ENCODE measurements at places on chromosomes 3 and 15.
A peak's percentile ranks its signal among the peaks of the same experiment; 100 is the strongest.

- DNase-seq: no peak
Observed at GRCh38 chr3:150000641-150001040, 29.9 kb upstream of the PFN2 start.

DNA sequence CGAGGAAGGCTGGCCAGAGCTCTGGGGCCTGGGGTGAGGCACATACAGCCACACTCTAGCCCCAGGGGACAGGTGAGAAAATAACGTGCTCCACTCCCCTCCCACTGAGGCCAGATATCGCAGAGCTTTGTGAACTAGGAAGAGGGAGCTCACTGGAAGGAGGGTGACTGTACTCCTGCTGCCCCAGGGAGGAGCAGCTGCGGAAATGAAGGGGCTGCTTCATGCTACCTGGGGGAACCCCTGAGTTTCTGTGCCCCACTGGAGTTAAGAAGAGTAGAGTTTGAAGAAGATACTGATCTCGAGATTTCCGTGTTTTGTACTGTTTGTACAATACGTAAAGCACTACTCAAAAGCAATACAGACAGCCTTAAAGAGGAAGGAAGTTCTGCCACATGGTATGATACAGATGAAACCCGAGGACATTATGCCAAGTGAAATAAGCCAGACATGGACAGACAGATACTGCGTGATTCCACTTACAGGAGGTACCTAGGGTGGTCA lies 44.6 kb downstream of the CMTM6 start:
- DNase-seq: peak; percentile 42

GRCh38 chr3:133282236-133282635 lies 117.6 kb upstream of the BFSP2 start:
- DNase-seq: no peak

DNA sequence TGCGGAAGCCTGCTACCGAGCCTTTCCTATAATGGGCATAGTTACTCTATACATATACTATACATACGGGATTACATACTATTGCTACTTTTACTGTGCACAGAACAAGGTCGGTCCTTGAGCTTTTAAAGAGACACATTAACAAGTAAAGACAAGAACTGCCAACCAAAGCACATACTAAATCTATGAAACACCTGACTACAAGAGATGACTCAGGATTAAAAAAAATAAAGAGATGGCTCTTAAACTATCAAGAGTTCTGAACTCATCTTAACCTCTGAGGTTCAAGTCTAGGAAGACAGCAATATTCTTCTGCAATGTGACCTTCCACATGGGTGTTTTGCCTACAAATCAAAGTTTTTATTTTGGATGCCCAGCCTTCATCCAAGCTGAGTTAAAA lies 106.8 kb downstream of the TNIK start:
- no peak for DNase-seq

GRCh38 chr3:126266291-126266840 lies 86.0 kb upstream of the ALDH1L1 start:
- DNase-seq: no peak

GRCh38 chr3:122251428-122251827 lies 68.0 kb downstream of the CASR start:
- no peak for DNase-seq

DNA sequence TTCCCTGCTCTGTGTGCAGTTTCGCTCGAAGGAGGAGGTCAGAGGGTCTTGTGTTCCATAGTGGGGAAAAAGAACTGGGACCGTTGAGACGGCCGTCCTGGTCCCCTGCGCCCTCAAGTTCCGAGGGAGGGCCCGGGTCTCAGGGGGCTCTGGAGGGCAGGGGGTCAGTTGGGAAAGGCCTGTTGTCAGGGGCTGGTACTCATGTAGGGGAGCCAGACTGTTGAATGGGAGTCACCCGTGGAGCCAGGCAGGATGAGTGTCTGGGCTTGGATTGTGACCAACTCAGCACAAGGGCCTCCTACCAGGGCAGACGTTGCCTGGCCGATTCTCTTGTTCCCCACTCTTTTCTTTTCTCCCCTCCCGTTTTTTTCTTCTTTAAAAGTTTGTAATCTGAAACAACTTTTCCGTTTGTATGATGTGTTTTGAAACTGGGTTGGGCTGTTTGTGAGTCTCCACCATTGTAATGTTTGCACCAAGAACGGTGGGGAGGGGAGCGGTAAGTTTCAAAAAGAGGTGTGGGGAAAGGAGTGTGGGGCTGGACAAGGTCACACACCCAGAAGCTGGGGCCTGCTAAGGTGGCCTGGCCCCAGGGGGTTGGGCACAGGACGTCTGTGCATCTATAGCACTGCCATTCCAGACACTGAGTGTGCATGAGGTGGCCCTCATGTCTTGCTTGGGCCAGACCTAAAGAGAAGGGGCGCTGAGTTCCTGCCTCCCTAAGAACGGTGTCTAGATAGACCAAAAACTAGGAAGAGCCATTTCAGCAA lies 1.1 kb downstream of the CMTM7 start:
- DNase-seq: no peak
